PC-9 (cell line): ENCODE measurements at places on chromosomes 4 and X. TPM values are rescaled to one million over a fixed set of nuclear protein-coding genes. Genes with fewer than 3 reads are reported as not detected.

HS3ST1 gene
- total RNA-seq, result 12.3 and 12.8 TPM in 2 replicates

ALB gene
- not detected in 2 replicates for total RNA-seq

GRCh38 chrX:134374294-134374693 lies 85.7 kb upstream of the HPRT1 start:
- no peak for DNase-seq

DNA sequence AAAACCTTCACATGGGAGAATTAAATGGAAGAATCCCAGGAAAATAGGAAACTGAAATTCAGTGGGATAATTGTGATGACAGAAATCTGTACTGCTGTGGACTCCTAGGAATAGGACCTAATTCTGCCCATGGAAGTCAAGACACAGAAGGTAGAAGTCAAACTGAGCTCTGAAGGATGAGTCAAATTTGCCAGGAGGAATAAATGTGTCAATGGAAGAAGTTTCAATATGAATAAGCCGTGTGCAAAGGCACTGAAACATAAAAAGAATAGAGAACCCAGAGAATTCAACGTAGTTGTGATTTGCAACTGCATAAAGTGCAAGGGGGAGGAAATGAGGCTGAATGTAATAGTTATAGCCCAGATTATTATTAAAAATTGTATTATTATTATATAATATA lies 11.6 kb downstream of the ENAM start:
- DNase-seq, result no peak
